Activated T-cell treated with anti-CD3 and anti-CD28 coated beads for 4 hours (primary cell): ENCODE measurements at places on chromosomes 12 and 14.

DNA sequence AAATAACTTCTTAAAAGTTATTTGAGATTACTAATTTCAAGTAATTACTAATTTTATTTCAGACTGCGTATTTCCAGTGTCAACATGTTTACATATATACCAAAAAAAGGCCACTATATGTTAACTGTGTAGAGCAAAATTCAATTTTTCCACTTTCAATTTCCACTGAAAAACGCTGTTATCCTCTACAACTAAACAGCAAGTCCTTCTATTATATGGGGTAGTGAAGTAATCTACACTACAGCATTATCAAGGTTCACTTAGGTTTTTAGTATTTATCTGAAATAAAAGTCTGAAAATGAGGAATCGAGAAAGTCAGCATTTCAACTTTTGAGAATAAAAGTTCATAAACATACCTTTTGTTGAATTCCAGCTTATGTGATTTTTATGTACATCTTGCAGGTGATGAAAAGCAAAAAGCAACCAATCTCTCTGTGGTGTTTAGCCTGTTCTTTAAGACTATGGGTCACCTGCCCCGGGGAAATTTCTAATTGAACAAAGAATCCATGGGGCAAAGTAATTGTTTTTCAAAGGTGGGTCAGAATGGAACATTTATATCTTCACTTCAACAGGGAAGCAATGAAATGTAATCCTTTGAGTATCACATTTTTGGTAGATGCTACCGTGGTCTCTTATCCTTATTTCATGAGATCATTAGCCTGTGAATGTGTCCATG, 3.3 kb downstream of the BTG1 start:
- DNase-seq: no peak

GRCh38 chr12:126588586-126589249, 1523.5 kb downstream of the AACS start:
- peak; percentile 5 for DNase-seq

GRCh38 chr14:50072395-50072794, 44.0 kb downstream of the VCPKMT start:
- DNase-seq: no peak

- no peak for DNase-seq
Observed at GRCh38 chr12:5901416-5901815, 43.6 kb downstream of the ANO2 start.

DNA sequence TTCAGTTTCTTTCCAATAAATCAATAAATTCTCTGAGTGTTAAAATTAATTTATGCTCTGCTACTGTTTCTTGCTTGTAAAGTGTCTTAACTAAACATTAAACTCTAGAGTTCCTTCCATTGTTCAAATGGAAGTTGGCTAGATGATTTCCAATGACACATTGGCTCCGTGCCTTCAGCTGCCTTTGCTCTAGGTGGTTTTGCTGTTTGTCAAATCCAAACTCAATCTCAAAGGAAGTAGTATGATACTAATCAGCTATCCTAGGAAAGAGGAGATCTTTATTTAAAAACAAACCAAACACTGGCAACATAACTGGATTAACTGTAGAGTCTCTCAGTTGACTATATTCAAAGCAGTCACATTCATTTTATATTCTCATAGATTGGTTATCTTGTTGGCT, 356.4 kb downstream of the FOXG1 start:
- DNase-seq: no peak

GRCh38 chr14:24335461-24336171, 745 bp upstream of the ADCY4 start:
- DNase-seq: no peak
